ENCODE measurements at places on chromosomes 11 and 22.

- no peak for DNase-seq
These were observed 122.6 kb upstream of the SORL1-AS1 start for GRCh38 chr11:121575250-121575962.

- no peak for DNase-seq
These were observed 1.6 kb downstream of the KMT5B start for GRCh38 chr11:68211546-68211945.

DNA sequence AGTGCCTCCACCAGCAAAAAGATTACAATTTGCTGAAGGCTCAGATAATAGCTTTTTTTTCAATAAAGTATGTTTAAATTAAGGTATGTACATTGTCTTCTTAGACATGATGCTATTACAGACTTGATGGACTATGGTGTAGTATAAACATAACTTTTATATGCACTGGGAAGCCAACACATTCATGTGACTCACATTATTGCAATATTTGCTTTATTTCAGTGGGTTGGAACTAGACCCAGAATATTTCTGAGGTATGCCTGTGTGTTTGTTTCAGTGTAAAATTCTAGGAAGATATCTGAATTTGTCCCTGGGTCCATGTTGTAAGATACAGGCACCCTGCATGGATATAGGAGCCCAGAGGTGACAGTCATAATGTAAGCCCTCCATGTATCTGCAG is 120.0 kb upstream of the BDNF start:
- DNase-seq = no peak

DNA sequence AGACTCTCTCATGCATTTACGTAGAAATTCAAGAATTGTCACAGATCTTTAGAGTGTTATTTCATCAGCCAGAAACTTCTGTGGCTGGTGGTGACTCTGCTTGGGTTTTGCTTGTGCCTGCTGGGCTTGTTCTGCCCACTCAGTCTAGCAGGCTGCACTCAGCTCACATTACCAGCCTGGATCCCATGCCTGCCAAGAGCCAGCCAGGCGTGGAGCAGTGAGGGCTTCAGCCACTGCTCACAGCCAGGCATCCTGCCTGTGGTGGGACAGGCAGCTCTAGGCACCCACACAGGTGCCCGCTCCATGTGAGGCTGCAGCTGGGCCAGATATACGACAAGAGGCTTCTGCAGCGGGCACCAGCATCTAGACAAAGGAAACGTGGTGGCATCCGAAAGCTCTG is 1213.3 kb upstream of the RAG2 start:
- DNase-seq = no peak

- no peak for DNase-seq
These were observed 49.3 kb upstream of the CLPB start for GRCh38 chr11:72483412-72484186.

DNA sequence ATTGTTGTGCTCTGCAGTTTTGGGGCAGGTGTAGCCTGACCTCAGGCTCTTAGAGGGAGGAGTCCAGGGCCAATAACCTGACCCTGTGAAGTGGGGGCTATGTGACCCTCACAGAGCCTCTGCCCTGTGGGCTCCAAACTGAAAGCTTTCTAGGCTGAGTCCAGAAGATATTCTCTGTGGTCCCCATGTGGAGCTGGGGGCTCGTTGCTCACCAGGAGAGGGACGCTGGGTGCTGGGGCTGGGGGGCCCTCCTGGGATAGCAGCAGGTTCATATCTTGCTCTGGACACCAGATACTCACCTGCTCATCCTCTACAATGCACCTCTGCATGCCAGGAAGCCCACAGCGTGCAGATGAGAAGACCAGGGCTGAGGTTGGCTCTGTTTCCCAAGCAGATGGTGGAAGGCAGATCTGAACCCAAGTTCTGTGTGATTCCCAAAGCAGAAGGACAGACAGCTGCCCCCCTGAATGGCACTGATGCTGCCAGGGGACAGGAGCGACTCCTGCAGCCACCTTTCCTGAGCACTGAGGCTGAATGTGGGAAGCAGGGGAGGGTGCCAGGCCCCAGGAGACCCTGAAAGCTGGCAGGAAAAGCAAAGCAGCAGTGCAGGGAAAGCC is 1022.0 kb downstream of the TBC1D22A start:
- no peak for DNase-seq

DNA sequence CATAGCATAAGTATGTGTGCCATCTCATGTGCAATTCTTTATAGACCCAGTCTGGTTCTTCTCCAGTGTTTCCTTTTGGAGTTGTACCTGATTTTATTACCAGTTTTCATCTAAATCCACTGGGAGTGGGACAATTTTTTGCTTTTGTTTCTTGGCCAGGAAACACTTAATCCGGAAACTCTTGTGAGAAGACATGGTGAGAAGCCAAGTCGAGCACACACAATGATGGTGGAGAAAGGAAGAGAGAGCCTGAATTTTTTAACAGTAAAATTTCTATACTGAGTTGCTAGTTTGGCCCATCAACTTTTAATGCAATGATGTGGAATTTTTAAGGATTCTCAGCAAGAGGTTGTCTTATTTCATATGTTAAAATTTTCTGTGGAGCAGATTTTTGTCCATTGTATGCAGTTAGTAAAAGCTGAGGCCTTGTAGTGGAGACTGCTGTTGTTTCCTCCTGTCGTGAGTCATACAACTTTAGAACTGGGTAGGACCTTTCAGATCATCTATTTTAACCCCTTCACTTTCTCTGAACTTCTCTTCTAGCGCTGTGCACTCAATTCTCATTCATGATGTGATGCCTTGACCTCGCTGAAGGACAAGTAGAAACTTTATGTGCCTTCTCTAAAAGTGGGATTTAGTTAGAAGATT is 17.1 kb downstream of the FAR1 start:
- DNase-seq = no peak

GRCh38 chr22:38505541-38506117 is 482 bp downstream of the DDX17 start:
- no peak for DNase-seq

DNA sequence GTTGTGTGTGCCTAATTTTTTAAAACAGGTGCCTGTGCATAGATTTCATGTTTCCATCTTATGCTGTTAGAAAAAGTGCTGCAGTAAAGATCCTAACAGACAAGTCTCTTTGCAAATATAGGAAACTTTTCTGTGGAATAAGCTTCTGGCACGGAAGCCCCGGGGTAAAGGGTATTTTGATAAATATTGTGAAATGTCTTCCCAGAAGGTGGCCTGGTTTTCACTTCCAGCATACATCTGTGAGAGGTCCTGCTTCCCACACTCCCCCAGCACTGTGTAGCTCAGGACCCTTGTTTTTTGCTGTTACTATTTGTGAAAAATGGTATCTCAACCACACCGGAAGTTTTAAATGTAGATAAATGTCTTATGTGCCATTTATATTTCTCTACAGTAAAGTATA is 14.5 kb downstream of the ST3GAL4 start:
- DNase-seq = no peak

GRCh38 chr22:37753746-37754145 is 54.0 kb upstream of the GCAT start:
- no peak for DNase-seq

- DNase-seq = no peak
These were observed 251.8 kb upstream of the BLID start for GRCh38 chr11:122367809-122368231.

GRCh38 chr11:60703374-60703773 is 4.0 kb downstream of the MS4A8 start:
- DNase-seq = no peak

- DNase-seq = no peak
These were observed 13.6 kb downstream of the MAFF start for GRCh38 chr22:38215156-38216038.

- DNase-seq = no peak
These were observed 120.5 kb downstream of the SHANK2 start for GRCh38 chr11:71131861-71132260.

GRCh38 chr11:118610773-118611432 is 3.5 kb downstream of the PHLDB1 start:
- no peak for DNase-seq

DNA sequence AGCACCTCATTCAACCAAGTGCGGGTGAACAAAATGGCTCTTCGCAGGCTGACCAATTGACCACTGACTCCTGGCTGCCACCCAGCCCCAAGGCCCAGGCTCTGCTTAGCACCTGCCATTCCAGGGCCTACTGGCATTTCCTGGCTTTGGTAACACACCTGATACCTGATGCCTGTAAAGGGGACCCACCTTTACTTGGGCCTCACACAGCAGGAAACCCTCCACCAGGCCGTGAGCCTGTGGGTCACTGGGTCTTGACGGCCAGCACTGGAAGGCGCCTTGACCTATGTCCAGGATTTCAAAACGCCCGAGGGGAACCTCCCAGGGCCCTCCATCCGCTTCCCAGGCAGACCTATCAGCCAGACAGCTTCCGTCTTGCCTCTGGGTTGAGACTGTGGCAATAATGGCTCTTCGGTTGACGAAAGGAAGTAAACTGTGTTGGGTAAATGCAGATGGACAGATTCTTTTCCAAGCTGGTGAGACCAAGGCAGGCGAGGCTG is 16.8 kb upstream of the TMEM184B start:
- no peak for DNase-seq

DNA sequence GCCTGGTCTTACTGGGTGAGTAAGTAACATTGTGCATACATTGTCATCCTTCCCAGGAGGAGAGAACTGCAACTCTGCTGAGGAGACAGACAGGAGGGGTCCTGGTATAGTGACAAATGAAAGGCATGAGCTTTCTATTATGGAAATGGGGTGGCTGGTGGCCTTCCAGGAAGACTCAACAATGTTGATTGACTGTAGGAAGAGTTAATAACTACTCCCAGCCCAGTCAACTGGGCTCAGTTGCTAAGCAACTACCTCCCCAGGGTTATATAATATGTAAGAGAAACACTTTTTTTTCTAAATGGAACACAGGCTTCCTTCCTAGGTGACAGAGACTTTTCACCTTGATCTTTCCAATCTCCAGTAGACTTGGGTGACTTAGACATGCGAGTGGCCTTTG is 28.2 kb downstream of the SEZ6L start:
- DNase-seq = no peak

DNA sequence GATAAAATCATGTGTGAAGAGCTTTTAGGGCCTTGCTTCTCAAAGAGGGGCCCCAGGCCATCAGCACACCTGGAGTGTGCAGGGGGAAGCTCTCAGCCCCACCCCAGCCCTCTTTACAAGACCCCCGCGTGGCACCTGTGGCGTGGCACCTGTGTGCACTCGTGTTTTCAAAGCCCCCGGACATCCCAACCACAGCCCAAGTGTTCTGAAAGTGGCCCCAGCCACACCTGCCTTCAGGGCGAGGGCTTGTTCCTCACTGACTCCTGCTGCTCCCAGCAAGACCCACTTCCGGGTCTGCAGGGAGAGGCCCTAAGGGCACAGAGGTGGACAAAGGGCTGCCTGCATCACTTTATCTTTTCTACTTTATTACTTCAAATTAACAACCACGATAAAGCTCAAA is 17.5 kb upstream of the TMEM184B start:
- DNase-seq = no peak

DNA sequence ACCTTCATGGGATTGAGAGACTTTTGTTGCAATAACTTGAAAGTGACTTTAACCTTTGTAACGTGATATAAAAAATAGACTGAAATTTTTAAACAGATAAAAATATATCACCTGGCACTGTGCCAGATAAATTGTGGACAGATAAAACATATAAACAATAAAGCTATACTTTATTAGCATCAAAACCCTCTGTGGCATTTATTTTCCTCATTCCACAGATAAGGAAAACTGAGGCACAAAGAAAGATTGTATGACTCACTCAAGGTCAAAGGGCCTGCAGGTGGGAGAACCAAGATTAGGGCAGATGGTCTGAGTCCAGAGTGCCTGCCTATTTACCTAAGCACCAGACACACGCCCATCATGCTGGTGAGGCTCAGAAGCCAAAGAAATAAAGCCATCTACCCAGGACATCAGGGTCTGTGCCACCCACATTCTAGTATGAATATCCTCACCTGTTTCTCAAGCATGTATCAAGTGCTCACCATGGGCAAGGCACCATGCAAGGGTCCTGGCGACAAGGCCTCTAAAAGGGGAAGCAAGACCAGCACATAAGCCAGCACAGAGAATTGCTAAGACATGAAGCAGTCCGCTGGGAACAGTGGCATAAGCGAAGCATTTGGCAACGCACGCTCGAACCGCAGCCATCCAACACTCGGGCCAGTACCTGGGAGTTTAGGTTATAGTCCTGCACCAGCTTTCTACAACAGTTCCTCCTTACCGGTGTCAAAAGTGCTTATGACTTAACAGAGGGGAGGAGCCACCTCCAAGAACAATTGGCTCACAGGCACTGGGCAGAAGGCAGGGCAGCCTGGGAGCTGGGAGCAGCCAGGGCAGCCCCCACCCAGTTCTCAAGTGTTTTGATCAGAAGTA is 17.6 kb downstream of the MYH9 start:
- no peak for DNase-seq

- DNase-seq = no peak
These were observed 143.9 kb downstream of the WNT7B start for GRCh38 chr22:45832959-45833580.

DNA sequence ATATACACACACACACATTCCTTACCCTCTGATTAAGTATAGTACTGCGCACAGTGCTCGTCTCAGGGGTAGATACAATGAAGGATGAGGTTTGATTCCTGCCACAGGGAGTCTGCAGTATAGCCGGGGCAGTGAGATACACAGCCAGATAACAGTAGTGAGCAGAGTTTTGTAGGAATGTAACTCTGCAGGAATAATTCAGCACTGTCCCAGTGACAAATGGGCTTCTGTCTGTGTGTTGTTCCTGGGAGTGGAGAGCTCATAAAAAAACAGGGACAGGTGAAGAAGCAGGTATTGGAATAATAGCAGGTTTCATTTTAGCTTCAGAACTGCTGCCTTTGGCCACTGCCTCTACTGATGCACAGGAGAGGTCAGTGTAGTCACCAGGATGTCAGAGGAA is 85.3 kb upstream of the OR9Q1 start:
- DNase-seq = no peak

DNA sequence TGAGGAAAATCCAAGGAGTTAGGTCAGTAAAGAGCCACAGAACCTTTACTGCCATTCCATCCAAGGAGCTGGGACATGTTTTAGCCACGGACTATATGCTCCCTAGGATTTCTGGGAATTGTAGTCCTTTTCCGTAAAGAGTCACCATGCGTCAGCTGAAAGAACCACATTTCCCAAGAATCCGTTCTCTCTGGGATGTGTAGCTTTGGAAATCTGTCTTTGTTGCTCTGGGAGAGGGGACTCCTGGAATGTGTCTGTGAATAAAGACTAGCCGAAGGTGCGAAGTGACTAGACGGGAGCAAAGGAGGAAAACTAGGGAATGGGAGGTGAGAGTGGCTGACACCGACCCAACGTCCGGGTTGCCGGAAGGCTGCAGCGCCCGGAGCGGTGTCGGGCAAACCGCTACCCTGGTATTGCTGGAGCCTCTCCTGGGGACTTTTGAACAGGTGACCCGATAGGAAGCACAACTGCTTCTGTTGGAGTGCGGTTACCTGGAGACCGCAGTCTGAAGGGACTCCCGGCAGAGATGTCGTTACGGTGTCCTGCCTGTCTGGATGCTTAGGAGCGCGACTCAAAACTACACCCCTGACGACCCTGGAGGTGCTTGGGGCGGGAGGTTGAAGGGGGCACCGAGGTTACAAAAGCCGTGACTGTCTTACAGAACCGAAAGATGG is at the start of gene IFTAP:
Gene IFTAP (plus strand): TSS at position 187 of the 674 bp plus-strand sequence. CDS start 15,602 bp downstream, outside the sequence.
- DNase-seq = no peak

- DNase-seq = no peak
These were observed 4.5 kb downstream of the FTH1 start for GRCh38 chr11:61963016-61963281.

GRCh38 chr22:36775586-36775963 is 344 bp downstream of the IFT27 start:
- no peak for DNase-seq

Measured in GDM1 (cell line).